Stimulated activated CD4-positive, alpha-beta T cell treated with anti-CD3 and anti-CD28 coated beads, Interleukin-2, amount 100 ng/mL, for 24 hours (primary cell): ENCODE measurements at places on chromosomes 3 and 15.

- no peak for DNase-seq
Observed at GRCh38 chr3:48989126-48989795, 780 bp upstream of the P4HTM start.

GRCh38 chr3:182028081-182028480 is 316.4 kb downstream of the SOX2 start:
- DNase-seq: no peak

GRCh38 chr3:127396473-127396872 is 108.6 kb upstream of the PRR20G start:
- DNase-seq: no peak

- no peak for DNase-seq
Observed at GRCh38 chr3:54713455-54713854, 214.4 kb downstream of the LRTM1 start.

- DNase-seq: peak; percentile 53
Observed at GRCh38 chr3:155744010-155744625, 753 bp downstream of the PLCH1 start.

GRCh38 chr3:70729845-70730244 is 417.4 kb upstream of the MDFIC2 start:
- no peak for DNase-seq

- DNase-seq: no peak
Observed at GRCh38 chr3:55619046-55619808, 132.1 kb upstream of the WNT5A start.

- no peak for DNase-seq
Observed at GRCh38 chr3:57718118-57718517, 25.2 kb upstream of the DENND6A start.

DNA sequence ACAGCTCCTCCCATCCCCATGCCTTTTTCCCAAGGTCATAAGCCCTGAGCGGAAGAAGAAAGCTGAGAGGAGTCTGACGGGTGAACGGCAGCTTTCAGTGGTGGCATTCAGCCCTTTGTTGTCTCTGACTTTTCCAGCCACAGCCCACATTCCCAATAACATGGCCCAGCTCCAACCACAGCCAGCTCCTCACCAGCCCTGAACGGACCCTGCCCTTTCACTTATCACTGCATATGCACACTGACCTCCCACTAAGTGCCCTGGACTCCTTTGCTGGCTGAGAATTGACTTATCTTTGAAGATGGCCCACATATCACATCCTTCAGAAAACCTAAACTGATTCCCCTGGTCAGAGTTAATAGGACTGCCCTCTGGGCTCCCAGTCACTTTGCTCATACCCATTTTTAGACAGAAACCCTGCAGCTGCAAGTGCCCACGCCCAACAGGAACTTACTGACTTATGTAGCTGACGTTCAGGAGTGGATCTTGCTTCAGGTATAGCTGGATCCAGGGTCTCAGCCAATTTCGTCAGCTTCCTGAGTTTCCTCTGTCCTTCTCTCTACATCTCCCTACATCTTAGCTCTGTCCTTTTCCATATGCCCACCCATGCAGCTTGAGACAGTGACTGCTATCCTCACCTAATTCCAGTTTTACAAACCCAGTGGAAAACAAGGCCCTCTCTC is 348.5 kb upstream of the PROK2 start:
- DNase-seq: no peak

- DNase-seq: no peak
Observed at GRCh38 chr15:85331655-85332285, 48.6 kb upstream of the AKAP13 start.
